Mesothelial cell of epicardium (in vitro differentiated cells): ENCODE measurements at places on chromosomes 12 and 14. TPM values are rescaled to one million over a fixed set of nuclear protein-coding genes. Genes with fewer than 3 reads are reported as not detected.

The MGP gene
- total RNA-seq: 202 to 221 TPM (median 202 TPM) in 3 replicates

The TAMALIN gene
- total RNA-seq: 20.3 to 24.3 TPM (median 22.0 TPM) in 3 replicates

The TAS2R14 gene
- 4.5 to 6.7 TPM (median 5.4 TPM) in 3 replicates for total RNA-seq

The RFX4 gene
- not detected in 3 replicates for total RNA-seq

The AKAP3 gene
- 1.0 to 1.6 TPM (median 1.5 TPM) in 3 replicates for total RNA-seq

The MYF6 gene
- 0.16 to 0.22 TPM (median 0.20 TPM) in 3 replicates for total RNA-seq

The COX8C gene
- 0.73 to 1.2 TPM in 2 of 3 replicates, not detected in the other for total RNA-seq

GRCh38 chr12:19692091-19692490 lies 252.8 kb downstream of the AEBP2 start:
- no peaks in the 10 kb centered on the region for H3K36me3 ChIP-seq
- DNase-seq: no peak
- H3K27me3 ChIP-seq: no peaks in the 10 kb centered on the region

DNA sequence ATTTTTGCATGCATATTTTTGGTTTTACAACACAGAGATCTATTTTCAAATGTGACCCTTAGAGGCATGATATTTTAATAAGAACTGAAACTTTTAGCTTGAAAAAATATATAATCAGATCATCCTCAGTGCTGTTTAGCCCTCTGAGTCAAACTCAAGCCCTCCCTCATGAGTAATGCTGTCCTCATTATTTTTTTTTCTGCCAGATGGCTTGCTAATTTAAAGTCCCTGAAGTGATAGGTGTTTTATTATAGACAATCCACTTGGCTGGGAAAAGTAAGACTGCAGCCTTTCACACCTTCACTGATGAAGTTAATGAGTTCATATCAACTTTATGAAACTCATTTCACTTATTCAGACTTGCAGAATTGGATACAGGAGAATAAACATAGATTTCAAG lies 227.7 kb downstream of the SLC16A7 start:
- H3K4me1 ChIP-seq: peaks cover 5% of the 10 kb centered on the region
- no peaks in the 10 kb centered on the region for H3K27me3 ChIP-seq
- no peak overlapping the region for H3K4me3 ChIP-seq
- H3K27ac ChIP-seq: no peak overlapping the region
- no peaks in the 10 kb centered on the region for H3K36me3 ChIP-seq

DNA sequence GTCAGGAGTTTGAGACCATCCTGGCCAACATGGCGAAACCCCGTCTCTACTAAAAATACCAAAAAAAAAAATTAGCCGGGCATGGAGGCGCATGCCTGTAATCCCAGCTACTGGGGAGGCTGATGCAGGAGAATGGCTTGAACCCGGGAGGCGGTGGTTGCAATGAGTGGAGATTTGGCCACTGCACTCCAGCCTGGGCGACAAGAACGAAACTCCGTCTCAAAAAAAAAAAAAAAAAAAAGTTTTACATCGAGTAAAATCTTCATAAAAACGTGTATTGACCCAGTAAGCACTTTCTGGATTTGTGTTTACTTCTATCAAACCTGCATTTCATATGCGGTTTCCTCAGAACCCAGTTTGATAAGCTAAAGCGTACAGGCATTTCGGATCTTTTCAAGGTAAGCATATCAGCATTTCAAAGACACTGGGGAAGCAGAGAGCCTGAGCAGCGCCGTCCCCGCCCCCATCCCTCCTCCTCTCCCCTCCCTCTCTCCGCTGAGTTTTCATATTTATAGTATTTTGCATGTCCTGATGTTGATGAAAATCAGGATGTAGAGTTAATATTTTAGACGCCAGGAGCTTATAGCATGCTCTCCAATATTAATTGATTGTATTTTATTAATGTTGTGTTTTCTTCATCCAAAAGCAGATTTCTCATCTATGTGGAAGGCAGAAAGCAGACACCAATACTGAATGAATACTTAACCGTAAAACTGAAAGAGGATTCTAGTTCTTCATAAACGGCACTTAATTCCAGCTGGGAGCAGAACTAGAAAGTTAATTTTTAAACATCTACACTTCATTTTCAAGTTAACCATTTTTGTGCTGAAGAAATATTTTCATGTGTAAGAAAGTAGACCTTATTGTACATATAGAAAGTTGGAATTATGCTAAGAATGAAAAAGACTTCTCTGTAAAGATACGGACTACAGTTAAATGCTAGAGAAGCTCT lies 9.2 kb upstream of the HIP1R start:
- H3K27ac ChIP-seq: no peak overlapping the region
- peaks cover 2% of the 10 kb centered on the region for H3K27me3 ChIP-seq
- no peak for DNase-seq
- H3K36me3 ChIP-seq: no peaks in the 10 kb centered on the region

DNA sequence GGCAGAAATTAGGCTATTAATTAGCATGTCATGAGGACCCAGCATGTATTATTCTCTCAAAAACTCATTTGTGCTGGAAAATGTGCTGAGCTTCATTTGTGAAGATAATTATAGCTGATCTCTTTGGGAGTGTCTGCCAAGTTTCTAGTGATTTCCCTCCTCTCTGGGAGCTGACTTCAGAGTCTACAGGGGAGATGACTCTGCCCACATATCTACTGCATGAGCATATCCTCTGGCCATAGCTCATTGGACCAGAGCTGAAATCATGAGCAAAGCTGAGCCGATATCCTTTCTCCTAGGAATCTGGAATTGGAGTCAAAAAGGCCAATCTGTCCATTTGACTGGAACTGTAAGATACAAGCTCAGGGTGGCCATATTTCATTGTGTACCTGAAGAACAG lies 5.9 kb downstream of the CCDC198 start:
- H3K36me3 ChIP-seq: no peaks in the 10 kb centered on the region
- H3K27me3 ChIP-seq: peaks cover 2% of the 10 kb centered on the region
- H3K4me1 ChIP-seq: peaks cover 3% of the 10 kb centered on the region
- no peak overlapping the region for H3K4me3 ChIP-seq

GRCh38 chr12:96177013-96177412 lies 17.2 kb upstream of the ELK3 start:
- no peak overlapping the region for H3K27ac ChIP-seq
- no peaks in the 10 kb centered on the region for H3K4me1 ChIP-seq
- H3K4me3 ChIP-seq: no peak overlapping the region
- DNase-seq: no peak

GRCh38 chr14:105151084-105151837 lies 17.3 kb downstream of the JAG2 start:
- H3K36me3 ChIP-seq: no peaks in the 10 kb centered on the region
- no peaks in the 10 kb centered on the region for H3K4me1 ChIP-seq
- no peaks in the 10 kb centered on the region for H3K27me3 ChIP-seq
- DNase-seq: no peak
- H3K4me3 ChIP-seq: no peak overlapping the region

- peaks cover 44% of the 10 kb centered on the region for H3K4me1 ChIP-seq
- peaks cover 42% of the 10 kb centered on the region for H3K36me3 ChIP-seq
- no peak for DNase-seq
- H3K4me3 ChIP-seq: no peak overlapping the region
Measured at GRCh38 chr12:54287261-54288157, 7.0 kb downstream of the HNRNPA1 start.

DNA sequence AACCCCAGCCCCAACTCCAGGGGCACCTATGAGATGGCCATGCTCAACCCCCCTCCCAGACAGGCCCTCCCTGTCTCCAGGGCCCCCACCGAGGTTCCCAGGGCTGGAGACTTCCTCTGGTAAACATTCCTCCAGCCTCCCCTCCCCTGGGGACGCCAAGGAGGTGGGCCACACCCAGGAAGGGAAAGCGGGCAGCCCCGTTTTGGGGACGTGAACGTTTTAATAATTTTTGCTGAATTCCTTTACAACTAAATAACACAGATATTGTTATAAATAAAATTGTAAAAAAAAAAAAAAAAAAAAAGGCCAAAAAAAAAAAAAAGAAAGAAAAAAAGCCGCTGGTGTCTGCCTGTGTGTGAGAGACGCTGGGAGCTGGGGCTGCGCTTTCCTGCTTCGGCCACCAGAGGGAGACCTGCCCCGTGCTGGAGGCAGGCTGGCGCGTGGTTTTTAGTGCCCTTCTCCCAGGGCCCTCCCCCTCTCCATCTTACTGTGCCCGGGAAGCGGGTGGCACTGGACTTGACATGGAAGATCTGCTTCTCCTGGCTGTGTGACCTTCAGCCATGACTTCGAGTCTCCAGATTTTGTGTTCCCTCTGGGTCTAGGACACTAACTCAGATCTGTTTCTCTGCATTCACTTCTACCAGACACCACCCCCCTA lies 3.4 kb upstream of the NXPH4 start:
- peak; percentile 91 for DNase-seq
- peaks cover 8% of the 10 kb centered on the region for H3K36me3 ChIP-seq
- H3K27me3 ChIP-seq: peaks cover 38% of the 10 kb centered on the region
- peak overlapping the region; percentile 24 for H3K4me3 ChIP-seq
- peak overlapping the region; percentile 93 for H3K27ac ChIP-seq

DNA sequence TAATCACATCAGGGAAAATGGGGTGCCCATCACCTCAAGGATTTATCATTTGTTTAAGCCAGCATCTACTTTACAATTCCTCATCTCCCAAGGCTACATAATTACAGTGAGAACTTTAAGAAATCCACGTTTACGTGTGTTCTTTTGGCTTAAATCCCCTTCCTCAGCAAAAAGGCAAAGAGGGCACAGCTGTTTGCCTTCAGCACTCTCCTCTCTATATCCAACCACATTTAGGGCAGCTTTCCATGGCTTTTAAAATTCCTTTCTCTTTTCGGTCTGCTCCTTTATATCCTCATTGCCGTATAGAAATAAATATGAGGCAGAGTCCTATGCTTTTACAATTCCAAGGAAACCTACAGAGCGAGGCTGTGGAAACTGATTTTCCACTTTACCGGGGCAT lies 175.9 kb downstream of the EMP1 start:
- no peak overlapping the region for H3K4me3 ChIP-seq
- no peaks in the 10 kb centered on the region for H3K36me3 ChIP-seq
- H3K4me1 ChIP-seq: peaks cover 47% of the 10 kb centered on the region
- H3K27ac ChIP-seq: no peak overlapping the region
- no peak for DNase-seq
- H3K27me3 ChIP-seq: no peaks in the 10 kb centered on the region

DNA sequence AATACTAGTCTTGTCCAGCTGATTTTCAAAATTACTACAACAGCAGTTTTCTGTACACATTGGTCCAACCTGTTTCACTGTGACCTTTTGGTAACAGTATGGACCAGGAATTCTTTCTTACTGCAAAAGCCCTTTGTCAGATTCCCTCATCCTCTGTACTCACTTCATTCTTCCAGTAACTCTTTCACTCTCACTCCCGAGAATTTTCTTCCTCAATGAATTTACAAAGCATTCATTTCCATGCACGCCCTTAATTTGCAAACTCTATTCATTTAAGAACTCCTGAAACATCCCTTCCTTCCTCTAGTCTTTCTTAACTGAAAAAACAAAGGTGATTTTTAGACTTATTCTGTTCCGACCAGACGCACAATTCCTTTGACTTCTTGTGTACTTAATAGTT lies 238.2 kb downstream of the NELL2 start:
- peaks cover 4% of the 10 kb centered on the region for H3K4me1 ChIP-seq
- peaks cover 5% of the 10 kb centered on the region for H3K27me3 ChIP-seq
- no peak overlapping the region for H3K27ac ChIP-seq

DNA sequence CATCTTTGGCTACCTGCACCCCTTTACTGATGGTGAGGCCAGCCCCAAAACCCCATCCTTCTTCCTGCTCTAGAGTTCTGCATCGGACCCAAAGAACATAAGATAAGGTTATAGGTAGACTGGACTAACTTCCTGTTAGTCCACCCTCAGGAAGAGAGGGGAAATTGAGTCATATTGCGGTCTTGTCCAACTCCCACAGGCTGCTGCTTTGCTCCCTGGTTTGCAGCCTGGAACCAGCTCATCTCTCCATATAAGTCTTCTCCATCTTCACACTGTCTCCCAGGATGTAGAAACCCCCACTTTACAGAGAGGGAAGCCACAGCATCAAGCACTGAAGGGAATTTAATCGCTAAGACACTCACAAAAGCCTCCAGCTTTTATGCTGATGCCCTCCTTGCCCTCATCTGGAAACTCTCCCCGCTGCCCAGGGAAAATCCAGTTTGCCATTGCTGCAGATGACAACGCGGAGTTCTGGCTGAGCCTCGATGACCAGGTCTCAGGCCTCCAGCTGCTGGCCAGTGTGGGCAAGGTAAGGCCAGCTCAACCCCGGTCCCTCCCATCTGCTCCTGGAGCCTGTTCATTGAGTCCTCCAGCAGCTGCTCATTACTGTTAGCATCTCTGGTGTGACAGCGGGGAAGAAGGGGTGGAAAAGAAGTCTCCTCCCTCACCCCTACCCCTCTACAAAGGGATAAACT lies 85.3 kb downstream of the B4GALNT3 start:
- no peak overlapping the region for H3K4me3 ChIP-seq
- H3K4me1 ChIP-seq: peaks cover 14% of the 10 kb centered on the region

DNA sequence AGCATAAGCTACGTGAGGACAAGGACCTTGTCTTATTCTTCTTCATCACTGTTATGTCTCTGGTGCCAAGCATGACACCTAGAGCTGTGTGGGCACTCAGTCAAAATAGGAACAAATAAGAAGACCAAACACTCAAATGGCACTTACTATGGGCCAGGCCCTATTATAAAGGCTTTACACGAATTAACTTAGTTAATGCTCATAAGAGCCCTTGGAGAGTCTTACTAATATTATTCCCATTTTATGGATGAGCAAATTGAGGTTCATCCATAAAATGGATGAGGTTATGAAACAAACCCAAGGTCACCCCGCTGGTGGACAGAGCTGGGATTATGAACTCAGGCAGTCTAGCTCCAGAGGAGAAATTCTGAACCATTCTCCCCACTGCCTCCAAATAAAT lies 47.7 kb downstream of the ISCA2 start:
- no peaks in the 10 kb centered on the region for H3K36me3 ChIP-seq
- H3K27me3 ChIP-seq: peaks cover 17% of the 10 kb centered on the region
- no peak overlapping the region for H3K4me3 ChIP-seq
- H3K27ac ChIP-seq: no peak overlapping the region
- H3K4me1 ChIP-seq: peaks cover 1% of the 10 kb centered on the region

DNA sequence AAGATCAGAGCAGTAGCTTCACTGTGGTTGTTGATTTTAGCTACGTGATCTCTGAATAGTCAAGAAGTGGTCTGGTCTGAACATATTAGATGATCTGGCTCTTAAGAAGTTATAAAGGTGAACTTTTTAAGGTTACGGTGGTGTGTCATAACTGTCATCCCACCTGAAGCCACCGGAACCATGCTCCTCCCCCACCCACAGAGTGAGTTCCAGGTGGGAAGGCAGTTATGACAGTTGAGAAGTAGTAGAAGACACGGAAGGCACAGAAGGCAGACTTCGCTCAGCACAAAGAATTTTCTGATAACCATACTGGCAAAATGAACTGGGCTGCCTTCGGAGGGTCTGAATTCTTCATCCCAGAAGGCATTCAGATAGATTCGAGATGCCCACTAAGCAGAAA lies 90.0 kb upstream of the RIC8B start:
- no peak overlapping the region for H3K4me3 ChIP-seq
- H3K27me3 ChIP-seq: no peaks in the 10 kb centered on the region
- H3K27ac ChIP-seq: no peak overlapping the region
- H3K36me3 ChIP-seq: no peaks in the 10 kb centered on the region
- no peak for DNase-seq
- H3K4me1 ChIP-seq: no peaks in the 10 kb centered on the region
